ENCODE measurements at places on chromosomes 12 and 14. TPM values are rescaled to one million over a fixed set of nuclear protein-coding genes. Genes with fewer than 3 reads are reported as not detected.

GRCh38 chr14:20412411-20412810 lies 890 bp downstream of the TEP1 start:
- no peak for DNase-seq

DNA sequence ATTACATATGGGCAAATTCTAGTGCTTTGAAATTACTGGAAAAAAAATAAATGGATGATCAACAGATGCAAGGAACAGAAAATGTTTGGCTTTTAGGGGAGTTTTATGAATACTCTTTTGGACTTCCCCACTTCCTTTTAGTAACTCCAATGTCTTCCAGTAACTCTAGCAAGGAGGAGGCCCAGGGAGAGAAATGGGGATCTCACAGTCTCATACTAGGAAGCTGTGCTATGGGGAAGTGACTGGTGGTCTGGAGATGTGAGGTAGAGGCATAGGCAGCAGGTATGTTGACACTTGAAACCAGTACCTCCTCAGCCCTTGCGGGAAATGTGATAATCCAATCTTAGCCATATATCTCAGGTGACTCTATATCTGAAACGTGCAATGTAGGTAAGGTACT lies 68.1 kb downstream of the CRADD start:
- no peak for DNase-seq

CCDC38 gene
- not detected for total RNA-seq

GRCh38 chr12:27186022-27186839 lies 57.9 kb upstream of the STK38L start:
- no peak for DNase-seq

GSC gene
- total RNA-seq: not detected

DNA sequence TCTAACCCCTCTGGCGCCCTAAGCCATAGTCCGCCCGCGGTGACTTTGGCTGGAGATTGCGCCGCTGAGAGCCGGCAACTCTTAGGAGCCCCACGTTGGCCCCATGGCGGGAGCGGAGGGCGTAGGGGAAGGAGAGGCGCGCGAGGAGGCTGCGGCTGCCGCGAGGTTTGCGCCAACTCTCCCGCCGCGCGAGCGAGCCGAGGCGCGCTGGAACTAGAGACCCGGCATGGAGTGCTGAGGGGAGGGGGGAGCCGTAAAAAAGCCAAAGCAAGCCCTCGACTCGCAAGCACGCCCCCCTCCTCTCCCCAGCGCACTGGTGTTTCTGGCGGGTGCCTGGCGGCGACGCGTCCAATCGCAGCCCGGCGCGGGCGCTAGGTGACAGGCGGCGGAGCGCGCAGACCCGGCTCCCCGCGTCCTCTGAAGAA lies at the start of gene SYT10:
SYT10 (minus strand) TSS at position 233 of the 425 bp plus-strand sequence. CDS start 297 bp downstream, outside the sequence.
- DNase-seq: peak; percentile 63

DNA sequence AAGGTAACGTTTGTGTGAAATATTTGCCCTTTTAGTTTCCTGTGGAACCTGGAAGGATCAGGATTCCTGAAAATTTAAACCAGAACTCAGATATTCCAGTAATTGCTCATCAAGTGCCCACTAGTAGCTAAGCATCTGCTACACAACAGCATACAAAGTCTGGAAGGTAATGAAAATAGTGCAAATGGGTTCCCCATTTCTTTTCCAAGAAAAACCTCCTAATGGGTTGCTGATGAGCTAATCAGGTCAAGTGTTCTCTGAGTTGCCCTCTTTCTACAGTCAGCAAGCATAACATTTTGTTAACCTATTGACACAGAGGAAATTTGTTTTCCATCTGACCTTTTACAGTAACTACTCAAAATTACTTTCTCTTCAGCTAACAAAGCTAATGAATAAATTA lies 83.6 kb upstream of the PMCH start:
- no peak for DNase-seq

DNA sequence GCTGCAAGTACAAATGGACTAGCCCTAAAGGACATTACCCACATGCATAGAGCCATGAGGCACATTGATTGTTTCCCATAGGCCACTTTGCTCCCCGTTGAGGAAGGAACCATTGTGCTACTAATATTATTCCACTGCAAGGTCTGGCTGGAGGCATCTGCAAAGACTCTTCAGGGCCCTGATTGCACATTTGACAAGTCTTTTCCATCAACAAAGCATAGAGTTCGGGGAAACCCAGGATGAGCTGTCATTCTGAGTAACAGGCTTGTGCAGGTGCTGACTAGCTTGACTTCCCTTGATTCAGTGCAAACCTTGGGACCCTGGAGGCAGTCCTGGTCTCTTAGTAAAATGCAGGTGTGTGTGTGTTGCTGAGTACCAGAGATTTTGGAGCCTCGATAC lies 73.8 kb downstream of the SUSD6 start:
- DNase-seq: no peak

DNA sequence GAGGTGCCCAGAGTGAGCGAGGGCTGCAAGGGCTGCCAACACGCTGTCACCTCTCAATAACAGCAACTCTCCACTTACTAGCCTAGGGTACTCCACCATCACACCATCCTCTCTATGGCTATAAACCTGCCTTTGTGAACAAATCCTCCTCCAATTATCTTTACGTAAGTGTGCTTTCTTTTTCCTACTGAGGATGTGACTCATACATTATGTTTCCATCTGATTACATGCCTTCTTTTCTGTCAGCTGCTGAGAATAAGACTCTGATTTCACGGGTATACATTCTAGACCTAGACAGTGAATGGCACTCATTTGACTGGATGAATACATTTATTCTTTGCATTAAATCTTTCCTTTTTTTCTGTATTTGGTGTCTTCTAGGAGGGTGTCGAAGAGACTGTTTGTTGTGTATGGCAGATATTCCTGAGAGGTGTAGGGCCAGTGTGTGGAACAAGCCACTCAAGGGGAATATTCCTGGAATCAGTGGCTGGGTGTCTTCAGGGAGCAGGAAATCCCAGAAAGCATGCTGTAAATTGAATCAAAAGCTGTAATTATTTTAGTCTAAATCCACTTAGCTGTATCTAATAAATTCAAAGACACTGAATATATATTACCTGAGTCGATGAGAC lies 327.3 kb upstream of the TMTC1 start:
- no peak for DNase-seq

DNA sequence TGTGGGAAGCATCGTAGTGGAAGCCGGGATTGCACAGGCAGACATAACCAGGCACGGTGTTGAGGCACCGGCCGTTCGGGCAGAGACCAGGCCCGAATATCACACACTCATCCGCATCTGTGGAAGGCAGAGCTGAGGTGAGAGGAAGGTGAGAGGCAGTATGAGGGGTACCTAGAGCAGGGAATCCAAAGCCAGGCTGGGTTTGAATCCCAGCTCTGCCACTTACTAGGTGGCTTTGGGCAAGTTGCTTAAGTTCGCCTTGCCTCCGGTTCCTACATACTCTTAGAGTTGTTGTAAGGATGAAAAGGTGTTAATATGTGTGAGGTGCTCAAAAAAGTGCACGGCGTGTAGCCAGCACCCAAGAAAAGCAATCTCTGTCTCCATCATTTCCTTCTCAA lies 10.4 kb downstream of the ISCA2 start:
- DNase-seq: no peak

DNA sequence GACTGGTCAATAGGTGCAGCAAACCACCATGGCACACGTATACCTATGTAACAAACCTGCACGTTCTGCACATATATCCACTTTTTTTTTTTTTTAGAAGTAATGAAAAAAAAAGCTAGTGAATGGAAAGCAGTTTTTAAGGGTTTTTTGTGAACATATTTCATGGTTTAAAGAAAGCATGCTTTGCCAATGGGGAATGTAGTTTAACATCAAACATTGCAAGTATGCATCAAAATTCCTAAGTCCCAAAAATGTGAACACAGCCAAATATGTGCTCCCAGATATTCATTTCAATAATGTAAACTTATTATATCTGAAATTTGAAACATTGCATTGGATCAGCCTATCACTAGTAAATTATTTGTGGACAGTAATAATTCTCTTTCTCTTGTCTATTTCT lies 710.4 kb upstream of the FLRT2 start:
- no peak for DNase-seq

GRCh38 chr12:76939701-76940100 lies 60.9 kb upstream of the CSRP2 start:
- no peak for DNase-seq

GRCh38 chr12:115251727-115252126 lies 567.8 kb upstream of the TBX3 start:
- no peak for DNase-seq

GRCh38 chr14:58395812-58396788 lies at the start of gene TOMM20L:
TSS of gene TOMM20L (plus strand) at chr14:58395930. CDS start at chr14:58395958, 28 bp downstream.
- DNase-seq: peak; percentile 86

DNA sequence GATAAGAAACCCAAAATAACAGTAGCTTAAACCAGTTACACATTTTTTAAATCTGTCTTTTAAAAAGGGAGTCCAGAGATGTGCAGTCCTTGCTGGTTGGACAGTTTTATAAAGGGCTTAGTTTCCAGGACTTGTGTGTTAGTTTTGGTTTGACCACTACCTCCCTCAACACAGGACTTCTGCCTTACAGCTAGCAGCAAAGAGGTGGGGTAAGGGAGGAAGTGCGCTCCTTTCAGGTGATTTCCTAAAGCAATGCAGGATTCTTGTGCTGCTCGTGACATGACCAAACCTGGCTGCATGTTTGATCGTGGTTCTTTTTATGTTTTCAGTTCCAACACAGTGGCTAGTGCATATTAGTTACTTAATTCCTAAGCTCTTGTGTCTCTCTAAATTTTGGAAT lies 266.2 kb downstream of the TMTC2 start:
- no peak for DNase-seq

PZP gene
- not detected for total RNA-seq

- DNase-seq: no peak
These were observed 24.6 kb upstream of the SERPINA1 start for GRCh38 chr14:94412671-94413638.

SYT10 gene
- total RNA-seq: not detected

DNA sequence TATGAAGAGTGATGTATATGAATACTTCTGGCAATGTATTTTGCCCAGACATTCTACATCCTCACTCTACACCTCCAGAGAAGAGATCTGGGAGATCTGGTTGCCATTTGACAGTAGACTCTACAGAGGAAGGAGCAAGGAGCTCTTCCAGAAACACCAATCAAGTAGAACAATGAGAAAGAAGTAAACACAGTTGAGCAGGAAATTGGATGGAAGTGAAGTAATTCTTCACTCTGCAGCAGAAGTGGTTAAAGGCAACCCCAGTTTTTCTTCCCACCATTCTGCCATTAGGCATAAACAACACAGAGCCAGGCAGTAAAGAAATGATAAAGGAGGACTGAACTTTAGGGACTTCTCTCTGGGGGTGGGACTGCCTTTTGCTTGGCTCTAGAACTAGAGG lies 48.5 kb upstream of the PRICKLE1 start:
- no peak for DNase-seq

GRCh38 chr14:31025367-31026076 lies at the start of gene AP4S1:
TSS of gene AP4S1 (plus strand) at chr14:31025649. CDS start at chr14:31066197, 40,548 bp downstream.
- peak; percentile 72 for DNase-seq

DNA sequence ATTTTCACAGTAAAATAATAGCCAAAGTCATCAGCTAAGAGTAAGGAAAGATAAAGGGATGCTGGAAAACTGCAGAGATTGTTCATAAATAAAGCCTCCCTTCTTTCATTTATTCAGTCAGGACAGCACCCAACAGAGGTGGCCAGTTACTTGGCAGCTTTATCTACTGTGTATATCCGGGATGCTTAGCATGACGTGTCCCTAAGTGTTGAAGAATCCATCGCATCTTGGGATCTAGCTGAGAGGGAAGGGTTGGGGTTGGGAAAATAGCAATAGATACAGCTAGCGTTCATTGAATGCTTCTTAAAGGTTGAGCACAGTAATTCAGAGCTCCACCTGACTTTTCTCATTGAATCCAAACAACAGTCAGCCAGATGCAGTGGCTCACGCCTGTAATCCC lies 5.6 kb upstream of the ERBB3 start:
- DNase-seq: no peak

- DNase-seq: no peak
These were observed 27.7 kb upstream of the RNU6-8 start for GRCh38 chr14:32230695-32231280.

DNA sequence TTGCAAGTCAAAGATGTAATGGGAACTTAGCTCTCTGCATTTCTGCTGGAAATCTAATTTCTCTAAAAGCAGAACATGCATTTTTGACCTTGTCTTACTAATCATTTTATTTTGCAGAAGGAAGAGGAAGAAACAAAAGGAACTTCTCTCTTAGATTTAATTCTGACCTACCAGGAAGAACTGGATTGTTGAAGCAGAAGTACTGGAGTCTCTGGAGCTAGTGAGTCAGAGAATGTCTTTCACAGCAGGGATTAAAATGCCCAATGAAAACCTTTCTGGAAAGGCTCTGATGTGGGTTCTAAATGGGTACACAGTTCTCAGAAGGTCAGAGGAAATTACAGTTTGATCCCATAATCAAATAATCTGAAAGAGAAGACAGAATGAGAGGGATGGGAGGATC lies 70.8 kb upstream of the GNG2 start:
- DNase-seq: no peak

HSPA2 gene
- total RNA-seq: 23.9 TPM

- DNase-seq: no peak
These were observed 379.6 kb downstream of the FLRT2 start for GRCh38 chr14:85909581-85909980.

- DNase-seq: no peak
These were observed 233.6 kb upstream of the RMST start for GRCh38 chr12:97229004-97229403.

DNA sequence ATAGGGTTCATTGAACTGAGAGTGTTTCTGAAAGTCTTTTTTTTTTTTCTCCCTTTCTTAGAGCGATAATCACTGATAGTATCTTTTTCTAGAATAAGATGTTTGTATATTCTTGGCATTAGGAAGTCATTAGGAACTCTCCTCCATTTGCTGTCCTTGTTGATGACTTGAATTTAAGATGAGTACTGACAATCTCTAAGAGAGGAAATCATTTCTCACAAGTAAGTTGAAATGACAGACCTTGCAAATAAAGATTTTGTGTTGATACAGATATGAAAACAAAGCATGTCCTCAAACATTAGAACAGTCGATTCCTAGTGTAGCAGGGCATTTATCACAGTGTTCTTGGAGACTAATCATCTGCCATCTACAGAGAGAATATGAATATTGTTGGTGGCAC lies 458.4 kb upstream of the SYT1 start:
- no peak for DNase-seq

EML5 gene
- total RNA-seq: 2.1 TPM

PCK2 gene
- 99.9 TPM for total RNA-seq
